Activated CD4-positive, alpha-beta T cell treated with anti-CD3 and anti-CD28 coated beads for 36 hours (primary cell): ENCODE measurements at places on chromosomes 2 and 18.

DNA sequence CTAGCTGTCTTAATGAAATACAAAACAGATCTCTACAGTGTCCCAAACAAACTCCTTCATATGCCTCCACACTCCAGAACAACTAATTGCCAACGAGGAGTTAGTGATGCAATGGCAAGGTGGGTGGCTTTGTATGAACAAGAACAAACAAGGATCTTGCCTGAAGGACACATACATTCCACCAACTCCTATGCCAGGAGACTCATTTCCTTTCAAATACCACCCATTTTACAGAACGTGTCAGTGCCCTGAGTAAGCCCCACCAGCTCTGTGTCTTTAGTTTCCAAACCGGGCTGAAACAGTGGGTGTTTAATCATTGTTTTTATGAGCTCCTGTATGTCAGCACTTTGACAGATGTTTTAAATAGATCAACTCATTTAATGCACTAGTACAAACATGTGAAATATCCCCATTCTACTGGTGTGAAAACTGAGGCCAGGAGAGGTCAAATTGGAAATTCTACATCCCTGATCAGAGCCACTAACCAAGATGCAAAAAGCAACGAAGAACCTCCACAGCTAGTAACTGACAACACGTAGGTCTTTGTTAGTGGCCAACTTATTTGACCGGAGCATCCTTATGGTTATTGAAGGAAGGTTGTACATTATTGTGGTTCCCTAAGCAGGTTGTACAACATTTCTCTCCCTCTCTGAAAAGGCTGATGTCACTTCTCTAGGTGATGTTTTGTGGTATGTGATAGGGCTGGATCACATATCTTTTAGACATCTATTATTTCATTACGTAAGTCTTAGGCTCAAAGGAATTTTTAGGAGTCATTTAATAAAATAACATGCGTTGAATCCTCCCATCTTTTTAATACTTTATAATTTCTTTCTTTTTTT lies 534.9 kb upstream of the TNP1 start:
- no peak for DNase-seq

DNA sequence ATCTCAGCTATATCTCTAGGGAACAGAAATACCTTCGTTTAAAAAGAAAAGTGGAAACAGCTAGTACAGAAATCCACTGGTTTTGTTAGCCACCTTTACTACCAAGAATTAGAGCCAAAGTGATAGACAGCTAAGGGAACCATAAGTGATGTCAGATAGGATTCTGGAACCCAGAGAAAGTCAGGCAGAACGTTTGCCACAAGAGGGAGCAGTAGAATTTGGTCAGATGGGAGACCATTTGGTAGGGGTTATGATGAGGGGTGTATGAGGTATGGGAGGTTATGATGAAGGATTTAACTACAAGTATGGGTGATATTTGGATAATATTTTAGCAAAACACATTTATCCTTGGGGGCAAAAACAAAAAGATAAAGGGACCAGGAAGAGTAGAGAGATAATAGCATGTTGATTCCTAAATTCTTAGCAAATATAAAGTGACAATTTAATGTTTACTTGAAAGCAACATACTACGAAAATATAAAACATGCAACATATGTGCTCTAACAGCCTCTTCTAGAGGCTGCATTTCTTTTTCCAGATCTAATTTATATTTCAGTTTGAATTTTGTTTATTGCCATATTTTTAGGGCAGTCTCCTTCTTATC lies 3.3 kb downstream of the SLC8A1 start:
- peak; percentile 31 for DNase-seq

DNA sequence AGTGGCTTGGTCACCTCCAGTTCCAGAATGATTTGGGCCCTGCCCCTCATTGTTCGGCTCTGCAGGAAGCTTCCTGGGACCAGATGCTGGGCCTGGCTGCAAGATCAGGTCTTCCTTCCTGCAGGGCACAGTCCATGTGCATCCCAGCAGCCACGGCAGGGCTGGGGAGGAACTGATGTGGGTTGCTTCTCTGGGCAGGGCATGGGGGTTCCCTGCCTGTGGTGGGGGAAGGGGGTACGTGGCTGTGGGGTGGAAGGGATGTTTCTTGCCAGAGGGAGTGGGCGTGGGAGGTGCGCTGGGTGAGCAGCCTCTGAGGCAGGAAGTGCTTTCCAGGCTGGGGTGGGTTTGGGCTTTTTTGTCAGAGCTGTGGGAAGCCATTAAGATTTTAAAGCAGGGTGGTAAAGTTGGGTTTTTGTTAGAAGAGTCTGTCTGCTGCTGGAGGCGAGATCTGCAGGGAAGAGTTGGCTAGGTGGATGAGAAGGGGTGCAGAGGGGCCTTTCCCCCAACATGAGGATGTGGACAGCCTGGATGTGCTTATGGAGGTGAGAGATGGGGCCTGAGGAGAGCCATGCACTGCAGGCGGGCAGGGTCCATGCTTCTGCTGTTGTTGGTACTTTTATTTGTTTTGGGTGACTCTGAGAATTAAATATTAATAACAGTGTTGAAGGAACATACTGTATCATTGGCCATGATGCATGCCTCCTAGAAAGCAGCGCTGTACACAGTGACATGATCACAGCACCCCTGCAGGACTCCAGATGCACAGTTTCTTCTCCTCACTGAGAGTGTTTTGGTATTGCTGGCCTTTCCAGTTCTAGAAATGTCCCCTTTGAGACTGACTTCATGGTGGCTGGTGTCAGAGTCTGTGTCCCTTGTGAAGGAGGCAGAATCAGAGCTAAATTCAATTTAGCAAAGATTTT lies 45.3 kb downstream of the DGKD start:
- peak; percentile 74 for DNase-seq

- DNase-seq: no peak
Measured at GRCh38 chr2:20143263-20143662, 81.7 kb downstream of the SDC1 start.

DNA sequence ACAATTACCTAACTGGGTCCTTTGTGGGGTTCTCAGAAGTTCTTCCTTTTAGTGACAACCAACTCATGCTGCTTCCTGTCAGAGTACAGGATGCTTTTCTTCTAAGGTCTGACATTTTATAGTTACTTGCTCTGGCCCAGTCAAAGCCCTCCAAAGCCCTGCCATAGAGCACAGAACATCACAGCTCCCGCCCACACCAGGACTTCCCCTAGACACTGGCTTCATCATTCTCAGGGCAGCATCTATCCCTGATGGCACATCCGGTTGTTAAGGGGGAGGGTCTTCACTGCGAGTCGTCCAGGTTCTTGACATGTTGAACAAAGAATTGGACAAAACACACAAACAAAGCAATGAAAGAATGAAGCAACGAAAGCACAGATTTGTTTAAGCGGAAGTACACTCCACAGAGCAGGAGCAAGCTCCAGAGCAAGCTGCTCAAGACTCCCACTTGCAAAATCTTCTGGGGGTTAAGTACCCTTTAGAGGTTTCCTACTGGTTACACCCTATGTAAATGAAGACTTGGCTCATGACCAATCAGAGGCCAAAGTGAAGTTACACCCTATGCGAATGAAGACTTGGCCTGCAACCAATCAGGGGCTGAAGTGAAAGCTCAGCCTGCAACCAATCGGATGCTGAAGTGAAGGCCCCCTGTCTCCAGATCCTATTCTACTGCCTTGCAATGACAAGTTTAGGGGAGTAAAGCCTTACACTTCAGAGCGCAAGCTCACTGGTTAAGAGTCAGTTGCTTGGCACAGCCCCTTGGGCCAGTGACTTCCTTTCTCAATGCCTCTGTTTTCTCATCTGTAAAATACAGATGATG lies 79.0 kb downstream of the HDAC4 start:
- DNase-seq: peak; percentile 87

GRCh38 chr18:13216092-13216582 lies 2.4 kb upstream of the LDLRAD4 start:
- DNase-seq: peak; percentile 79

- DNase-seq: no peak
Measured at GRCh38 chr18:13261661-13262357, 43.2 kb downstream of the LDLRAD4 start.

- DNase-seq: no peak
Measured at GRCh38 chr2:36536776-36537175, 61.2 kb downstream of the FEZ2 start.

DNA sequence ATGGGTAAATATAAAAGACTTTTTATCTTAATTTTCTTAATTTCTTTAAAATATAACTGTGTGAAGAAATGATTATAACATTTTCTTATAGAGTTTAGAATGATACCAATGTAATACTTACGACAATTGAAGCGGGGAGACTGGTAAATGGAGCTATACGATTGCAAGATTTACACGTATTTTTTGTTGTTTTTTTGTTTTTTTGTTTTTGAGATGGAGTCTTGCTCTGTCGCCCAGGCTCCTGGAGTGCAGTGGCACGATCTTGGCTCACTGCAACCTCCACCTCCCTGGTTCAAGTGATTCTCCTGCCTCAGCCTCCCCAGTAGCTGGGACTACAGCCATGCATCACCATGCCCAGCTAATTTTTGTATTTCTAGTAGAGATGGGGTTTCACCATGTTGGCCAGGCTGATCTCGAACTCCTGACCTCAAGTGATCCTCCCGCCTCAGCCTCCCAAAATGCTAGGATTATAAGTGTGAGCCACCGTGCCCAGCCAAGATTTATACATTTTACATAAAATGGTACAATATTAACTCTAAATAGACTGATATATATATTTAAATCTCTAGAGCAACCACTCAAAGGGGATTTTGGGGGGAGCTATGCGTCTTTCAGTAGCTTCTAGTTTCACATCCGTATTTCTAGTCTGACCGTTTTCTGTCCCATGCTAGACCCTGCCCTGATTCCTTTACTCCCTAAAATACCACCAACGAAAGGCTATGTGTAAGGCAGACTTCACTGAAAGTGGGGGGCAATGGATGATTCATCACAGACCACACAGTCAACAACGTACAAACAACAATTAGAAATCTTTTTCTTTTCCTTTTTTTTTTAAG lies 28.2 kb upstream of the ATG16L1 start:
- DNase-seq: no peak

GRCh38 chr2:7018767-7019166 lies 101.6 kb downstream of the RNF144A start:
- DNase-seq: no peak

- DNase-seq: no peak
Measured at GRCh38 chr18:30814446-30814845, 228.1 kb downstream of the DSC3 start.

- no peak for DNase-seq
Measured at GRCh38 chr2:117703858-117704257, 110.6 kb upstream of the DDX18 start.

DNA sequence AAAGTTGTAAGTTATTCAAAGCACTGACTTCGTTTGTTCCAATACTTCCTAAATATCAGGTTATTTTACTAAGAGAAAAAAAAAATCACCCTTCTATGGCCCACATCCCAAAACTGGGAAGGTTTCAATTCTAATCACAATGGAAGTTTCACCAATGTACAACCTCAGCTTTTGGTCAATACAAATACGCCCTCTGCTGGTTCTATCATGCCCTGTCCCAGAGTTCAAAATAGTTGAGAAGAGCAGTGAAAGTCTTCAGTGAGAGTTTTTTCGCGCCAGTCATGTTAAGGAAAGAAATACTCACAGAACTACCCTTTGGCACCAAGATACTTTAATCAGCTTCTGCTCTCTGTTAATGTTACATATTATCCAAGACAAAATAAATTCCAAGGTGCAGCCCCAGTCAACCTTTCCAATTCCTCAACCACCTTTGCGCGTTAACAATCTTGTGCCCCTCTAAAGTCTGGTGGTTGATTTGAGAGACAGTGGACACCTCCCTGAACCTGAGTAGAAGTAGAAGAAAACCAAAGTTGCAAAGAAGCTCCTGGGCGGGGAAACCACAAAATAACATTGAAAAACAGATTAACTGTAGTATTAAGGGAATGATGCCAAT lies 59.9 kb downstream of the SUMO1 start:
- DNase-seq: peak; percentile 71

DNA sequence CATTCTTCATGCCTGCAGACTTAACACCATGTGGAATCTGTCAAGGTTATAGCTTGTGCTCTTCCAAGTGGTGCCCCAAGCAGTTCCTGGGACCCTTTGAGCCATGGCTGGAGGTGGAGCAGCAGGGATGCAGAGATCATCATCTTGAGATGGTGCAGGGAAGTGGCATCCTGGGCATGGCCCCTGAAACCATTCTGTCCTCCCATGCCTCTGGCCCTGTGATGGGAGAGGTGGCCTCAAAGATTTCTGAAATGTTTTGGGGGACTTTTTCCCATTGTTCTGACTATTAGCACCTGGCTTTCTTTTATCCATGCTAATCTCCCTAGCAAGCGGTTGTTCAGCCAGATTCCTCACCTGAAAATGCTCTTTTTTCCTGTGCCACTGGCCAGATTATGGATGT lies 10.3 kb upstream of the TMEM37 start:
- DNase-seq: no peak

GRCh38 chr2:221377066-221377465 lies 195.0 kb downstream of the EPHA4 start:
- no peak for DNase-seq

- DNase-seq: no peak
Measured at GRCh38 chr2:6835467-6835866, 30.2 kb downstream of the CMPK2 start.

- DNase-seq: peak; percentile 57
Measured at GRCh38 chr2:27723372-27724144, 48.0 kb upstream of the MRPL33 start.

DNA sequence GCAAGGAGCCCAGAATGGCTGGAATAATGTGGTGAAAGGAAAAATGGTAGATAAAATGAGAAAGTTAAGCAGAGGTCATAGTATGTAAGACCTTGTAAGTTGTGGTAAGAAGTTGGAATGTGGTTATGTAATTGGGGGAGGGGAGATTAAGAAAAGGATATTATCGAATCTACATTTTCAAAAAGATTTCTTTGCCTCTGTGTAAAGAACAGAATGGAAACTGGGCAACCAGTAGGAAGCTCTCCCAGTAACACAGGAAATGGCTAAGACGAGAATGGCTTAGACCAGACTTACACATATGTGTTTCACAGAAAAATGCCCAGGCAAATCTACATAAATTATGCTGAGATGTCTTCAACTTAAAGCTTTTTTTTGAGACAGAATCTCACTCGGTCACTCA lies 13.2 kb downstream of the MEMO1 start:
- DNase-seq: no peak

GRCh38 chr2:204494681-204495080 lies 50.6 kb upstream of the PARD3B start:
- DNase-seq: no peak

DNA sequence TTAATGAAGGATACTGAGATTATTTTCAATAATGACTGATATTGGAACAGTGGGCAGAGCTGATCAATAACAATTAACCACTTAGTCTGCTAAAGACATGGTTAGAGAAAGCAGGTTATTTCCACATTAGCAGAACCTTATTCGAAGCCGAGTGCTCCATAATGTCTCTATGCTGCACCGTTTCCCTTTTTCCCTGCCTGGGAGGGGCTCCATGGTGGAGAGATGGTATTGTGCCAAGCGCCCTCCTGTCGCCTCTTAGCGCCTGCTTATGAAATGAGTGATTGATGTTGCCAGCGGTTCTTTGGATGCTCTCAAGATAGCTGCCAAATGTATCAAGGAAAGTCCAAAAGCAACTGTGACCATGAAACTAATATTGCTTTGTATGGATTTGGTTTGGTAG lies 34.6 kb upstream of the INSIG2 start:
- no peak for DNase-seq
